ENCODE measurements at places on chromosomes 5 and 9.

DNA sequence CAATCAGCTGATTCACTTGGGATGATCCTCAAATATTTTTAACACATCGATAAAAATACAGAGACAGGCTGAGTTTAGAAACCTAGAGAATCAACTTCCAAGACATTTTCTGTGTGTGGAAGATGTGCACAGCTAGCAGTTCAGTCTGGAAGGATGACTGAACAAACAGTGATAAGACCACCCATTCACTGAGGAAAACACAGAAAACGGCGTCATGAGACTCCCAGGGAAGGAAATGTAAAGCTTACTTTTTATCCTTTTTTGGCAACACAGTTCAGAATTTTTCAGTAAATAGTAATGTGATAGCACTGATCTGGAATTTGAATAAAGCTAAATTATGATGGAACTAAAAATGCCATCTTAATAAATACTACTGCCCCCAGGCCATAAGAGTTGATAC, 277.6 kb downstream of the SEMA5A start:
- DNase-seq = no peak

DNA sequence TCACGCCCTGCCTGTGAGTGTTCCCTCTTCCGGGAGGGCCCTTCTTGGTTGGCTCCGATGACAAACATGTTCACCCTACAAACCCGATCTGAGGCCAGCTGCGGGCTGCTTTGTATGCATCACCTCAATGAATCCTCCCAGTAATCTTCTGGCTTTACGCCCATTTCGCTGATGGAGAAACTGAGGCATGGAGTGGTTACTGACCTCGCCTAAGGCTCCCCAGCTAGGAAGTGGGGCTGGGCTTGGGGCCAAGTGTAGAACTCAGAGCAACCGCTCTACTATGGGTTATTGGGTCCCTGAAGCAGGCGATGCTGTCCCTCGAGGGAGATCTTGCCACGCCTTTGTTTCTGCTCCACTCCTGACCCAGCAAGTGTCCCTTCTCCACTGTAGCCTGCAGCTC, 38.2 kb upstream of the RPL26L1 start:
- no peak for DNase-seq

DNA sequence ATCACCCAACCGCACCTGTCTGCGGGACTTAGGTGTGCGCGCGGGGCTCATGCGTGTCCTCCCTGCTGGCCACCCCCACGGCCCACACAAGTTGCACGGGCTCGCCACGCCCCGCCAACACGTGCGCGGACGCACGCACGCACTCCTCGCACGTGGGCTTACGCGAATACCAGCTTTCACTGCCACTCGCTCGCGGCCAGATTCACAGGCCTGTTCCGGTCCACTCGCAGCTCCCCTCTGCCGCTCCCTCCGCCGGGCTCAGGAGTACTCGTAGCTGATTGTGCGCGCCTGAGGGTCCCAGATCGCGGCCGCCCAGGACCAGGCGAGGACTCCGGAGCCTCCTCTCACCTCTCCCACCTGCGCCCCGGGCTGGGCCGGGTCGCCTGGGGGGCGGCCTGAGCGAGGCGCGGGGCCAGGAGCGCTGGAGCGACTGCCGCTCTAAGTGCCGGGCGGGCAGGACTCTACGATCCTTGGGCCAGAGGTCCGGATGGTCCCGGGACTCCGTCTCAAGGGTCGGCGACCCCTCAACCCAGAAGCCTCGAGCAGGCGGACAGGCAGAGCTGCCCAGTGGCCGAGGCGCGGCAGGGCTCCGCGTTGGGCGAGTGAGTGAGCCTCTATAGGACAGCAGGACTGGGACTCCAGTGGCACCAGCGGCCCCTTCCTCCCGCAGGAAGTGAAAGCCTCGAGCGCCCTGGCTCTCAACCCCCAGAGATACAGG, 3.4 kb downstream of the PCDHGC5 start:
- DNase-seq = no peak

DNA sequence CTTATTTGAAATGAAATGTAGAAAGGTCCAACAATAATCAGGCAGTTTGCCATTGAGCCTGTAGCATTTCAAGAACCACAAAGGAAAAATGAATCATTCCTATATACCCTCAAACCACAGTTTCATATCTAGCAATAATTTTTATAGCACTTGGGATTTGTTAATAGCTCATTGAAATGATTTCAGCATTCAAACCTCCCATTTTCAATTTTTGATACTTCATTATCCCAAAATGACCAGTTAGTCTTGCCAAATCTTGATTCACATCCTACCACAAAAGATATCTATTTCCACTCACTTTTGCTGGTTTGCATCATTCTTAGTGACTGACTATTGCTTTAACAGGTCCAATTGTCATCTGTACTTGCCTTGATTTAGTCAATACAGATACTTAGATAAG, 790.1 kb downstream of the TLE1 start:
- DNase-seq = no peak

DNA sequence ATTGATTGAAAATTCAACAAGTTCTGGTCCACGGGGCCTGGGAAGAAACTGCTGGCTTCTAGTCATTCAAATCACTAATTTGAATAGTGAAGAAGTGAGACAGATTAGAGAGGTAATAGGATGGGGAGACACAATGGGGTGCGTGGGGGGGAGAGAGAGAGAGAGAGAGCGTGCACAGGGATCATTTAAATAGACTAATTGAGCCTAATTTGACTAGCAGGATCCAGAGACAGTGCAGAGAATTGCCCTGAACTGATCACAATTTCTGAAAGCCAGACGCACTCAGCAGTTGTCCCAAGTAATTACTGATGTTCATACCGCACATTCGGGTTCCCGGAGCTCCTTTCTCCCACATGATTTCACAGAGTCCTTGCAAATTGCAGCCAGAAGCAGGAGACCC, 50.3 kb upstream of the C5orf58 start:
- no peak for DNase-seq

DNA sequence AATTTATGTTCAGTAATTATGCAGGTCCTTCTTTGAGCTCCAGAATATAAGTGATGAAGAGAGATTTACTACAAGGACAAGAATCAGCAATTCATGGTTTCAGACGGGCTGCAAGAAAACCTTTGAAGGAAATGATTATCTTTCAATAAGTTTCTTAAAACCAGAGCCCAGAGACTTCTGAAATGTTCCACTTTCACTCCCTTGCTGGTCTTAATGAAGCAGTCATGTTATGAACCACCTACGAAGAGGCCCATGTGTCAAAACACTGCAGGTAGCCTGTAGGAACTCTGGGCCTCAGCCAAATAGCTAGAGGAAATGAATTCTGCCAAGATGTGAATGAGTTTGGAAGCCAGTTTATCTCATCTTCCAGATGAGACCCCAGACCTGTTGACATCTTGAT, 505.9 kb upstream of the MEF2C start:
- no peak for DNase-seq

DNA sequence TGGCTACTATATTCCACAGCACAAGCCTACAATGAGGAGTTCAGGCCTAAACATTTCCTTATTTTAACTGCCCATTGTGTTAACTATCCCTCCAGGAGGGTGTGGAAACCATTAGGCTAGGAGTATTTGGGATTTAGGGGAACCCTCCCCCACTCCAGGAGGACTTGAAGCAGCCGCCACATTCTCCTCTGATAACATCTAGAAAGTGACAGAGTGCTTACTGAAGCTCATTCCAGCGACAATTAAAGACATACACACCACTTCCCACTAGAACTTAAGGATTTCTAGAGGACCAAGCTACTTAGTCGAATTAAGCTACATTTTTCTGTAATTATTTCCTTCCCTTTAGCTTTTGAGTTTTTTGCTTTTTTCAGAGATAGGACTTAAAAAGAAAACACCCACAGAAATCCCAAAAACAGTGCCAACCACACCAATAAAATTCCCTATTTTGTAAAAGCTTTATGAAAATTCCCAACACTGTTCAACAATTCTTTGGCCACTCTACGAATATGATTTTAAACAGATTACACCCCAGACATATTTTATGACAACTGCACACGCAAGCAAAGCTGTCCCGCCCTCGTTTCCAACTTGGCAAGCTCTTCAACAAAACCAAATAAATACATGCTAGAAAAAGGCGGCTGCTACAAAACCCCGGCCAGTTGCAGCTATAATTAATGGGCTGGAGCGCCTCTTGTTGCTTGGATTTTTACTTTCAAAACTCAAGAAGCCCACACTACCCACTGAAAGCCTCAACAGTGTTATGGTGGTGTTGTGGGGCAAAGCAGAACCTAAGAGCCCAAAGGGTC, 4.5 kb downstream of the ROR2 start:
- no peak for DNase-seq

DNA sequence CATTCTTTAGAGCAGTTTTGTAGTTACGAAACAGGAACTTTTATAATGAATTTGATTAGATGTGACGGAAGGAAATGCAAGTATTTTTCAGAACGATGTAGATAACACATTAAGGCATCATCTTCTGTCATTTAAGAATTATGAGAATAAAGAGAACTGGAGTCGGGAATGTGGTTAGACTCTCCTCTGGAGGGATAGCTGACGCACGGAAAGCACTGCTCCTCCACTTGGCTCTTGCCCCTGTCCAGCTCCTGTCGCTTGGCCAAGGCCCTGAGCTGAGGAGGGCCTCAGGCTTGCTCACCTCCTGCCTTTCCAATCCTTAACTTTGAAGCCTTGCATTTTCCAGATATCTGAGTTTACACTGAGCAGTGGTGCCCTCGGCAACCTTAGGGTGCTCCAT, 60.5 kb downstream of the MAP1B start:
- peak; percentile 23 for DNase-seq

DNA sequence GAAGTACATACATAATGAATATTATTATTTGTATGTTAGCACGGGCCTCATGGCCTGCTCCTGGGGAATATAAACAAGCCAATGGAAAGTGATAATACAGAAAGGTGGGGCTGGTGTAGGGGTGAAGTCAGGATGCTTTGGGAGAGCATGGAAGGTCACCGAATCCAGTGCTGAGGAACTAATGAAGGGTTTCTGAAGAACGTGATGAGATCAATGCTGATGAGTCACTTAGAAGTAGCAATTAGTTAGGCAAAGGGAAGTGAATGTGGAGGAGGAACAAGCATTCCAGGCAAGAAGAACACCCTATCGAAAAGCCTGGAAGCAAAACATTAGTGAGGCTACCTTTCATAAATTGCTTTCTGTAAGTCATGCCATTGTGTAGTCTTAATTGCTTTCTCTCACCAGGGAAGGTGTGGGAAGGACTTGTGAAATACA, 2.1 kb downstream of the ANXA1 start:
- no peak for DNase-seq

- DNase-seq = no peak
Observed at GRCh38 chr5:154059039-154059430, 20.3 kb downstream of the MFAP3 start.

GRCh38 chr5:139088024-139088423, 110.1 kb downstream of the SIL1 start:
- no peak for DNase-seq

DNA sequence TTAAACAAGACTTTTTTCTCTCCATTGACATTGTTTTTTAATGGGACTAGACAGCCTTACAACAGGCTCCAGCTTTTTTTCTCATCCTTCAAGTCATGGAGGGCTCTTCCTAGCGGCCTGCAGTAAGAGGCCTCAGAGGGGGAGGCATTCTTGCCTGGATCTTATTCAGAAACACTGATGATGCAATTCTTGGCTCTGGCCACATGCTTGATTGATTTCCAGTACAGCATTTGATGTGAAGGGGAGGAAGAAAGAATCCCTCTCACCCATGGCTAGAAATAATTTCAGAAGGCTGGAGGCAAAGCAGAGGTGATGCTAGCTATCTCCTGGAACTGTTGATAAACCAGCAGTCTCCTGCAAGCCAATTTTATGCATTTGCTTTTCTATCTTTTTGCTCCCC, 324.8 kb downstream of the PRELID2 start:
- DNase-seq = no peak

DNA sequence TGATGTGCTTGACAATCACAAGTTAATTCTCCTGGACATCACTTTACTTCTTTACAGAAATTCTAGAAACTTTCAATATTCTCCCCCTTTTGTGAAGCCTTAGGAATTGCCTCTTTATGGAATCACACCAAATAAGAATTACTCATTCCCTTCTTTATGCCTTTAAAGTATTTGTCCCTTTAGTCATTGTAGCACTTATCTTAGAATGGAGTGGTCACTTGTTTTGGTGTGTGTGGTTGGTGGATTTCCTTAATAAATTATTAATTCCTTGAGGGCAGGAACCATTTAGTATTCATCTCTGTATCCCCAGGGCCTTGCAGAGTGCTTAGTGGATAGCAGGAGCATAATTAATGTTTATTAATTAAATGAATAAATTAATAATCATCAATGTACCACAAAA, 307.0 kb downstream of the ARRDC3 start:
- DNase-seq = no peak

GRCh38 chr5:79759436-79759835, 69.8 kb downstream of the CMYA5 start:
- DNase-seq = no peak

GRCh38 chr5:41559184-41559583, 48.8 kb upstream of the PLCXD3 start:
- DNase-seq = no peak

- DNase-seq = no peak
Observed at GRCh38 chr5:156589946-156590216, 260.2 kb upstream of the PPP1R2B start.

GRCh38 chr9:131418143-131419025, 24.5 kb downstream of the PRRC2B start:
- DNase-seq = peak; percentile 29

- no peak for DNase-seq
Observed at GRCh38 chr5:67133776-67134175, 62.8 kb downstream of the CD180 start.

DNA sequence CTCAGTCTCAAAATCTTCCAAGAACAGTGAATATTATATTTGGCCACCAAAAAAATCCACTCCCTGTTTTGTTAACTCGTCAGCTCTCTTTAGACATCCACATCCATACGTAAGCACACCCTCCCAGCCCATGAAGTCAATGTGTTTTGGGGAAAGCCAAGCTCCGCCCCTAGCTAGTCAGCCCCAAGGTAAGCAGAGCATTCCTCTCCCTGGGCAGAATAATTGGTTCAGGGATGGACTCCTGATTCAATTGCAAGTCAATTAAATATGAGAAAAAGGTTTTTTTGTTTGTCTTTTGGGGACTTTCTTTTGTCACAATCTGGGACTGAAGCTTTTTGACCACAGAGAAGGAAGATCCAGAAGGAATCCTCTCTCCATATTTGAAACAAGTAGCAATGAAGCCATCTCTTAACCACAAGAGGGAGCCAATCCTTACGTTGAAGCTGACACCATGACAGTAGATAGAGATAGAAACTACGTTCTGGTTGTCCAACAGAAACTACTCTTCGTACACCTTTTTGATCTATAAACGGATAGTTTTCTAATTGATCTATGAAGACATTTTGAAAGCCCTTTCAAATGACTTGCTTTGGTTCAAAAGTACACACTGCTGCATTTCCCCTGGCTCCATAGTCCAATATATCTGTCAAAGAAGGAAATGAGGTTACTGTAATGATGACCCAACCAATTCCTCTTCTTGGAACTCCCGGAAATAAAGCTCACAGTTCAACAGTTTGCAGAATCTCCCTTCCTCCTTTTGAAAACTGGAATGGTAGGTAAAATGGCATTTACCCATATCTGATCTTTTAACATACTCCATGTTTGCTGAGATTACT, 166.4 kb downstream of the TLE1 start:
- no peak for DNase-seq

Measured in substantia nigra (tissue), 51 donors.